ENCODE measurements at places on chromosomes 2 and 18. TPM values are rescaled to one million over a fixed set of nuclear protein-coding genes. Genes with fewer than 3 reads are reported as not detected.

Gene DOK6
- not detected for total RNA-seq

Gene CHRNG
- not detected for total RNA-seq

Gene ACTG2
- 1.9 TPM for total RNA-seq

Gene CDK15
- 59.8 TPM for total RNA-seq

Gene PSMD14
- 72.0 TPM for total RNA-seq

Gene EMX1
- not detected for total RNA-seq

Gene ANKRD30B
- not detected for total RNA-seq

Gene ZC3H8
- total RNA-seq, result 4.3 TPM

Gene KRTCAP3
- 0.60 TPM for total RNA-seq

- no peak overlapping the region for H3K4me3 ChIP-seq
- no peak for DNase-seq
- no peaks in the 10 kb centered on the region for H3K4me1 ChIP-seq
- H3K27me3 ChIP-seq, result peaks cover 4% of the 10 kb centered on the region
Observed at GRCh38 chr18:43651057-43651456, 373.8 kb upstream of the SYT4 start.

DNA sequence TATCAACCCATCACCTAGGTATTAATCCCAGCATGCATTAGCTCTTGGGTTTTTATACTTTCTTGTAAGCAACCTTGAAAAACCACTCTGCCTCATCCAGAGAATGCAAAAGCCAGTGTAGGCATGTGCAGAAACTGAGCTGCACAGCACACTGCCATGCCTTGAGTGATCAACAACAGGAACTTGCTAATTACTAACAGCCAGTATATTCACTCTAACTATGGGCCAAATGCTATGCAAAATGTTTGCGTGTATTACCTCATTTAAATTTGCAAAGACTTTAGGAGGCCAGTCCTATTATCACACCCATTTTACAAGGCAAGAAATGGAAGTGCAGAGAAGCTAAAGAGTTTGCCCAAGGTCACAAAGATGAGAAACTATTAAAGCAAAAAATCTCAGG, 169.8 kb downstream of the PID1 start:
- no peaks in the 10 kb centered on the region for H3K27me3 ChIP-seq
- H3K27ac ChIP-seq, result no peak overlapping the region
- no peak for DNase-seq
- no peak overlapping the region for H3K4me3 ChIP-seq
- H3K36me3 ChIP-seq, result no peaks in the 10 kb centered on the region
- H3K4me1 ChIP-seq, result no peaks in the 10 kb centered on the region

DNA sequence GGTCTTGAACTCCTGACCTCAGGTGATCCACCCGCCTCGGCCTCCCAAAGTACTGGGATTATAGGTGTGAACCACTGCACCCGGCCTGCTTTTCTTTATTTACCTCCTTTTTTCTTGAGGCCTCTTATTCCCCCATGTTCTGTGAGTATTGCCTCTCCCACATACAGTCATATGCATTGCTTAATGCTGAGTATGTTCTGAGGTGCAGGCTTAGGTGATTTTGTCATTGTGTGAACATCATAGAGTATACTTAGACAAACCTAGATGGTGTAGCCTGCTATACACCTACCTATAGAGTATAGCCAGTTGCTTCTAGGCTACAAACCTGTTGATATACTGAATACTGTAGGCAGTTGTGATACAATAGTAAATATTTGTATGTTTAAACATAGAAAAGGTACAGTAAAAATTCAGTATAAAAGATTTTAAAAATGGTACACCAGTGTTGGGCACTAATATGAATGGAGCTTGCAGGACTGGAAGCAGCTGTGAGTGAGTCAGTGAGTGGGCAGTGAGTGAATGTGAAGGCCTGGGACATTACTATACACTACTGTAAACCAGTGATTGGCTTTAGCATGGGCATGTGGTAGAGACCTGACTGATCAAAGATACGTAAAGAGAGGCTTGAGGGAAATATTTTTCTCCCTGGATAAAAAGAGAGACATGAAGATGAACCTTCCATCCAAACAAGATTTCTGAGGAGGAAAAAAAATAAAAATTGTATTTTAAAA, 17.6 kb downstream of the SLC39A10 start:
- peaks cover 12% of the 10 kb centered on the region for H3K36me3 ChIP-seq
- DNase-seq, result no peak
- peaks cover 24% of the 10 kb centered on the region for H3K4me1 ChIP-seq

DNA sequence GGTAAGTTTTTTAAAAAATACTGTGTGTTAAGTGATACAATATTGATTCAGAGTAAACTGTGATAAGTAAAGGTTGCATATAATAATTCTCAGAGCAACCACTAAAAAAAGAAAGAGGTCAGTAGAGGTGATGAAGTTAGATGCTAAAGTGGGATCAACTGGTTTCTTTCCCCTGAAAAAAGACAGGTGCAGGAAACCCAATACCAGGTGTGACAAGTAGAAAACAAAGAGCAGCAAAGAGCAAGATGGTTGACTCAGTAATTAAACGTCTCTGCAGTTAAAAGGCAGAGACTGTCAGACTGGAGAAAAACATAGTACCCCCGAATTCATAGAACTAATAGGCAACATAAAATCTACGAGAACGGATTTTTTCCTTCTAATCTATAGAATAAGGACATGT, 128.3 kb downstream of the ATP9B start:
- no peak for DNase-seq
- H3K27ac ChIP-seq, result no peak overlapping the region
- peaks cover 11% of the 10 kb centered on the region for H3K4me1 ChIP-seq
- no peaks in the 10 kb centered on the region for H3K27me3 ChIP-seq
- no peak overlapping the region for H3K4me3 ChIP-seq
- no peaks in the 10 kb centered on the region for H3K36me3 ChIP-seq

GRCh38 chr2:170298115-170298514, 120.2 kb downstream of the MYO3B start:
- H3K4me3 ChIP-seq, result no peak overlapping the region
- H3K27me3 ChIP-seq, result no peaks in the 10 kb centered on the region
- H3K36me3 ChIP-seq, result no peaks in the 10 kb centered on the region
- no peaks in the 10 kb centered on the region for H3K4me1 ChIP-seq
- DNase-seq, result no peak

GRCh38 chr2:6412533-6413091, 453.1 kb downstream of the CMPK2 start:
- H3K4me1 ChIP-seq, result no peaks in the 10 kb centered on the region
- peaks cover 6% of the 10 kb centered on the region for H3K36me3 ChIP-seq
- H3K27me3 ChIP-seq, result no peaks in the 10 kb centered on the region

- no peak overlapping the region for H3K4me3 ChIP-seq
- H3K4me1 ChIP-seq, result no peaks in the 10 kb centered on the region
- H3K27ac ChIP-seq, result no peak overlapping the region
- no peaks in the 10 kb centered on the region for H3K27me3 ChIP-seq
Observed at GRCh38 chr18:79448621-79449020, 52.9 kb downstream of the NFATC1 start.

DNA sequence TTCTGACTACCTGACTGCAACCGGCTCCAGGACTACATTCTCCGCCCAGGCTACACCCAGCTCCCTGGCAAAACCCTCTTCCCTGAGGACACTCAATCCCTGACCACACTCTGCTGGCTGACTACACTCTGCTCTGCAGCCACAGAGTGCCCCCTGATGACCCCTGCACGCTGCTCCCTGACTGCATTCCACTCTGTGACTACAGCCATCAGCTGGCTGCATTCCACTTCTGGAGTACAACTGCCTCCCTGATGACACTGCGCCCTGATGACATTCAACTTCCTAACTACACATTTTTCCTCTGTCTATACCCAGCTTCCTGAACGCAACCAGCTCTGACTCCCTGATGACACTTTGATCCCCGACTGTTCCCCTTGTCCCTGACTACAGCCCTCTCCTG, 71.3 kb upstream of the NRXN1 start:
- DNase-seq, result no peak
- H3K27me3 ChIP-seq, result peaks cover 1% of the 10 kb centered on the region
- no peaks in the 10 kb centered on the region for H3K4me1 ChIP-seq

GRCh38 chr18:44048846-44049245, 631.8 kb upstream of the SETBP1 start:
- H3K36me3 ChIP-seq, result no peaks in the 10 kb centered on the region
- no peak for DNase-seq
- H3K4me3 ChIP-seq, result no peak overlapping the region
- H3K27ac ChIP-seq, result no peak overlapping the region
- H3K27me3 ChIP-seq, result no peaks in the 10 kb centered on the region

- H3K27me3 ChIP-seq, result no peaks in the 10 kb centered on the region
- no peak overlapping the region for H3K27ac ChIP-seq
- H3K36me3 ChIP-seq, result 0 out of 2 replicates have a peak, but pooled peaks cover 5% of the 10 kb centered on the region
- DNase-seq, result no peak
- H3K4me1 ChIP-seq, result no peaks in the 10 kb centered on the region
- no peak overlapping the region for H3K4me3 ChIP-seq
Observed at GRCh38 chr2:4135765-4136164, 432.4 kb downstream of the DCDC2C start.

GRCh38 chr2:159290289-159290907, 3.9 kb upstream of the WDSUB1 start:
- DNase-seq, result peak; percentile 71
- H3K4me1 ChIP-seq, result peaks cover 28% of the 10 kb centered on the region
- H3K27ac ChIP-seq, result 0 out of 2 replicates have a peak overlapping the region, but pooled peaks have one; percentile 25
- no peaks in the 10 kb centered on the region for H3K27me3 ChIP-seq
- no peaks in the 10 kb centered on the region for H3K36me3 ChIP-seq

DNA sequence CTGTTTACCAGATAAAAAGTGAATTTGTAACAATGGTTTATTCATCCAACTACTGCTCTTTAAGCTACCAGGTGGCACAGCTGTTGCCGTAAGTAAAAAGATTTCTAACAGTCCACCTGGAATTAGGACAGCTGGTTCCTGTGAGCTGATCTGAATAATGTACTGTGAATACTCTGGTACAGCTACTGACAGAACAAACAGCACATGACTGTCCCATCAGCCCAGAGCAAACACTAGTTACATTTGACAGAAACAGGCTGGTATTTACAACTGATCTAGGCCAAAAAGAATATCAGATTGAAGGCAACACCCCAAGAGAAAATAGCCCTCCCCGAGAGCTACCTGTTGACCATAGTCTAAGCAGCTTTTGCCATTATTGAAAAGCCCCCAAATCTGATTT, 840.4 kb downstream of the CPS1 start:
- no peak overlapping the region for H3K27ac ChIP-seq
- no peaks in the 10 kb centered on the region for H3K36me3 ChIP-seq
- no peak for DNase-seq
- H3K4me3 ChIP-seq, result no peak overlapping the region
